ENCODE measurements at places on chromosomes 7 and 10.

DNA sequence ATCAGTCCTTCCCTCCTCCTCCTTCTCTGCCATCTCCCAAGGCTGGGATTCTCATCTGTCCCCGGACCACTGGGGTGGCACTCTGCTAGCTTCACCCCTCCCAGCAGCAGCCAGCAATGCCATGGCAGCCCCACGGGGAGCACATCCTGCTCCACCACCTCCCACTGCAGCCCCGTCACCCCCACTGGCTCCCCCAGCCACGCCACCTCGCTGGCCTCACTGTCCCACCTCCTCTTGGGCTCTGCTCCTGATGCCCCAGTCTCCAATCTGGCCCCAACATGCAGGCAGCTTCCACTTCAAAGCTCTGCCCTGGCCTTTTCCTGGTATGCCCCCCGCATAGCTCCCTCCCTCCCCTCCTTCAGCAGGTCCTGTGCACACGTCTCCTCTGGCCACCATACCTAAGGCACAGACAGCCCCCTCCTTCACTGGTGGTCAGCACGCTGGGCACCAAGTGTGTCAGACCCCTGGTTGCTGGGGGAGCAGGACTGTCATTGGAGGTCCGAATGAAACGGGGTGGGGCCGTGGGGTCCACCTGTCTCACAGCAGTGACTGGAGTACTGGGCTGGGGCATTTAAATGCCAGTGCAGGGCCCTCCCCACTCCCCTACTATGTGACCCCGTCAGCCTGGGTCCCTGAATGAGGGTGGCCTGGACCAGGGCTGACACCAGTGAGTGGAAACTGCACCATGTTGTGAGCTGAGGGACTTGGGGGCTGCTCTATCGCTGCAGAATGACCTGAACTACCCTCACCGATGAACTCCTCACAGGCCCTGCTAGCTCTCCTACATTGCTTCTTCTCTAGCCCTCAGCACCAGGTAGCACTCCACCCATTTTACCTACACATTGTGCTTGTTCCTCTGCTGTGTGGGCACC lies 38.7 kb downstream of the RASGEF1A start:
- no peak for DNase-seq

DNA sequence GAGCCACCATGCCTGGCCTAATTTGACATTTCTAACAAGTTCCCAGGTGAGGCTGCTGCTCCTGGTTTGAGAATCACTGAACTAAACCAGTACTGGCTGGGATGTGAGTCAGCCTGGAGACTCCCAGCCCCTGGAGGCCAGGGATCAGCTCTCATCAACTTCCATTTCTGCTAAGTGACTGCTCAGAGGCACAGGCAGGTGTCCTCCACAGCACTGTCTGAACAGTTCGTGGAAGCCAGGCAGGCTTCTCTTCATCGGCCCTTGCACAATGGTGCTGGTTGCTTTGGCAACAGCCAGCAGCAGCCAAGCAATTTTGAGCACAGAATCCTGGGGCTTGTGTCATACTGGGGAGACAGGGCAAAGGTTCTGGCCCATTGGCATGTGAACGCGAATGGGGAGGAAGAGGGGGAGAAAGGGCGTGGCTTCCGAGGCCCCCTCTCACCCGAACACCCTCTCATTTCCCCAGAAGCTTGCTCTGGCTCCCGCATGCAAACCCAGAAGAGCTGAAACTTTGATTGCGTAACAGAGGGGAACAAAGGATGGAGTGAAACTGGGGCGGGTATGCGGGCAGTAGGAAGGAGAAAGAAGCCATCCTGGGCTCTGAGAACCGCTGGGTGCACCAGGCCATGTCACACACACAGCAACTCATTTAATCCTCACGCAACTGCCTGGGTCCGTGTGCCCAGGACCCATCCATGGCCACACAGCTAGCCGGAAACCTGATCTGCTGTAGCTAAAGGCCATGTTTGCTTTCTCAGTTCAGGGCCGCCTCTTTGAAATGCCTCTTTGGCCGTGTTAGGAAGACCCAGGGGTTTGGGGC lies 9.0 kb upstream of the POR start:
- no peak for DNase-seq

- DNase-seq: no peak
These were observed 192.3 kb upstream of the SHH start for GRCh38 chr7:156004265-156005201.

- DNase-seq: no peak
These were observed 83.8 kb upstream of the NRP1 start for GRCh38 chr10:33418301-33418700.

DNA sequence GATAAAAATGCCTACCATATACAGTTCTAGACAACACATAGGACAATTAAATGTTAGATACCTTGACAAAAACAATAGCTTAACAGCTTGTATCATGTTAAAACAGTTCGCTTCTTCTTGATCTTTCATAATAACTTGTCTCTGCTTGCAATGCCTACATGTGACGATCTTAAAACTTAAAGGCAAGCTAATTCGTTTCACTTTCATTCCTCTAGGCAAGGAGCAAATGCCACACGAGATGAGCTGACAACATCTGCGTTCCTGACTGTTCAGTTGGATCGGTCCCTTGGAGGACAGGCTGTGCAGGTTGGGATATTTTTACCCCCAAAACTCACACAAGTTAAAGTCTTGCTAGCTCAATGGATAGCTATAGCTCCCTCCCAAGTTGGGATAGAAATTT lies 51.6 kb upstream of the ARL4A start:
- DNase-seq: no peak

- DNase-seq: no peak
These were observed 41.6 kb downstream of the BMPR1A start for GRCh38 chr10:86798025-86798424.

DNA sequence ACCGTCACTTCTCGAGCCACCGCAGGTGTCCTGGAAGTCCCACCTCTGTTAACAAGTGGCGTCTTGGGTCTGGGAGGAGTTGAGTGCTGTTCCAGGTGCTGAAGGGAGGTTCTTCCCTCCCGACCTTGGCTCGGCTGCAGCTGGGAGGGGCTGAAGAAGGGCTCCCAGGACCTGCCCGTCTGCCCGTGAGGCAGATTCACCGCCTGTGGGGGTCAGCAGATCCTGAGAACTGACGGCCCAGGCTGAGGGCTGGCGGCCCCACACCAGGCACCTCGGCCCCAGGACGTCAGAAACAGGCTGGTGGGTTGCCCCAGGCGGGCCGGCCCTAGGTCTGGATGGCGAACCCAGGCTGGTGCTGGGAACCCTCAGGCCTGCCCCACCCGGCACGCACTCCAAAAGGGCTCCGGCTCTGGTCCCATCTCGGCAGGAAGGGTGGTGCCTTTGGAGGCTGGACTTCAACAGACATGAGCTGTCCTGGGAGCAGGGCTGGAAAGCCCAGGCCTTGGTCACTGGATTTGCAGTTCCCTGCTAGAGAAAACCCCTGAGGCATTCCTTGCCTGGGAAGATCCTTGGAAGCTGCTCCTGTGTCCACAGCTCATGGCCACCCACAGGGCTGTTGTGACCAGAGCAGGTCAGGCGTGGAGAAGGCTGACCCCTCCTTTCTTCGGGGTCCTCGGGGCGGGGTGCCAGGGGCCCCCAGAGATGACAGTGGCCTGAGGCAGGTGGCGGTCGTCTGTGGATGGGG lies 42.6 kb upstream of the CFAP46 start:
- DNase-seq: no peak

DNA sequence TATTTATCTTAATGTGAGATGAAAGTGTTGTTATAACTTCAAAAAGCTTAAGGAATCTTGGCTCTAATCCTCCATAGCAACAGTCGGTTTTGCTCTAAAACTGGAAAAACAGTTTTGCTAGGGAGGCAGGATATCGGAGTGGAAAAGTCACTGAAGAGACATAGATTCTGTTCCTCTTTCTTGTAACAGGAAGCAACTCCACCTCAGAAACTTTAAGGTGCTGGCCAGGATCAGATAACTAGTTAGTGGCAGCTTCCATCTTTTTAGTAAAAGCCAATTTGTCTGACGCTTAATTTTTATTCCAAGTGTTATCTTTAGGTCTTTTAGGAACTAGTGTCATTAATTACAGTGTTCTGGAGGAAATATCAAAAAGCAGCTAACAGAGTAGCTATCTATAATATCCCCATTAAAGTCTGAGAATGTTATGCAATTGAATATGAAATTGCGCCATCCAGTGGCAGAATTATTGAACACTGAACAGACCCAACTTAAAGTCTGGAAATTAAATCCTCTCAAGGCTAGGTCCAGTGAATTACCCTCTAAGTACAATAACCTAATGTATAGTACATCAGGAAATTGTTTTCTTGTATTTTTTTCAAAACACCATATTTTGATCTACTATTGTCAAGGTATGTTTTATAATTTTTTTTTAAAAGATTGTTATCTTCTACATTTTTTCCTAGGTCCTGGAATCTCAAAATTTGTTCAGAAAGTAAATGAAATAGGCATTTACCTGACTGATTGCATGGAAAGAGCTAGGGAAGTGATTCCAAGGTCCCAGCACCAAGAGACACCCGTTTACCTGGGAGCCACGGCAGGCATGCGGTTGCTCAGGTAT lies 65.9 kb upstream of the CC2D2B start:
- no peak for DNase-seq

- no peak for DNase-seq
These were observed 65.3 kb upstream of the SLF2 start for GRCh38 chr10:100847440-100847839.

GRCh38 chr7:47474937-47475879 lies 106.7 kb downstream of the TNS3 start:
- DNase-seq: peak; percentile 70

GRCh38 chr7:111113263-111114017 lies 22.5 kb downstream of the LRRN3 start:
- no peak for DNase-seq

DNA sequence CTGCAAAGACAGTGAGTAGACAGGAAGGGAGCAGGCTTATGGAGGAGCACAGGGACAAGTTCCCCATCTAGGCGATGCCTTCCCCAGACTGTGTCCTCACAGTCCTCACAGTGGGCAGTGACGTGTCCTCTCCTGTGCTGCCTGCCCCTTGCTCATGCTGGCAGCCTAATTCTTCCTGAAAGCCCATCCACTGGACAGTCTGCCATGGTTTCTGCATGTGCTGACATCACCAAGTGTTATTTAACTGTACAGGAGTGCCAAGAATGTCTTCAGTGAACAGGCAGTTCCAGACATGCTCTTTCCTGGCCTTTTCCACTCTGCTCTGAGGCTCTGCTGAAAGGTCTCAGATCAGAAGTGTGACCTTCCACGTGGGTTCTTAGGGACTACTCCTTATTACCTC lies 54.1 kb downstream of the ZNF248 start:
- no peak for DNase-seq

- DNase-seq: no peak
These were observed 94.4 kb upstream of the SKAP2 start for GRCh38 chr7:26958834-26959233.

DNA sequence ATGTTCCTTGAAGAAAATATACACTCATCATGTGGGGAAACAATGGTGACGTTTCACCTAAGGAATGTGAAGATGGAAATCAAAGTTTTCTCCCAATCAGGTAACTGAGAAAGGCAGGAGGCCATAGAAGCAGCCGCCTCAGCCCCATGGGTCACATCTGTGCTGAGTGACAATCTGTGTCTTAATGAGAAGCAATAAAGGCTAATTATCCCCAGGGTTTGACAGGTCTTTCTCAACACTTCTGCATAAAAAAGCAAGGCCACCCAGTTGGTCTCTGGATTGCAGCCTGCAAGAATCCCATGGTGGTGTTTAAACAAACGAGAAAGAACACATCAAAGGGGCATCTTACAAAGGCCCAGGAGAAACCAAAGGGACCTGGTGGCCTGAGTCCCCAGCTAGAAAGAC lies 91.1 kb upstream of the TNS3 start:
- no peak for DNase-seq

- DNase-seq: no peak
These were observed 88.5 kb downstream of the CTNNA3 start for GRCh38 chr10:67607472-67607871.

DNA sequence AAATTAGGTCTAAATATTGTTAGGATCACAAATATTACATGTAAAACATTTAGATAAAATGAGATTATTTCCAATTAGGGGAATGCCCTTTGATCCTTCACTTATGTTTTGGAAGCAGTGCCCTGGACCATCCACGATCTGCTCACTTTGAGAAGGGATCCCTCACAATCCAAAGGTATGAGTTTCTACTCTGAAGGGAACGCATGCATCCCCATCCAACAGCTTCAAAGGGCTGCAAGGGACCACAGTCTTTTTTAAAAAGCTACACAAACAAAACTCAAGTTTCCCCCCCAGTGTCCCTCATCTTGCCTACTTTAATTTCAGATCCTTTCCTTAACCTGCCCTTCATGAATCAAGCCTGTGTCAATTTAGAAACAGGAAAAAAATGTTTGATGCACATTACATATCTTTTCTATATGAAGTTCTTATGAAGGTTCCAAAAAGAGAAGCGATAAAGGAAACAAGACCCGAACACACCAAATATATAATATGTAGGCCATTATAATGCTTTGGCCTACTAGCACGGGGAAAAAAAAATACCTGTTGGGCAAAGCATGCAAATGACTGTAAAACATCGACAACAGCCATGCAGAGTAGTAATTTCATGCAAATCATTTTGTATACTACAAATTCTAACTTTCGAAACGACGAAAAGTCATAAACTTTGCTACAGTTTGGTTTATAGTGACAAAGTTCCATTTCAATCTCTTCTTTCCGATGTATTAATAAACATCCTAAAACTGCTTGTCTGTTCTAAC lies 2.0 kb downstream of the EIF3A start:
- no peak for DNase-seq

DNA sequence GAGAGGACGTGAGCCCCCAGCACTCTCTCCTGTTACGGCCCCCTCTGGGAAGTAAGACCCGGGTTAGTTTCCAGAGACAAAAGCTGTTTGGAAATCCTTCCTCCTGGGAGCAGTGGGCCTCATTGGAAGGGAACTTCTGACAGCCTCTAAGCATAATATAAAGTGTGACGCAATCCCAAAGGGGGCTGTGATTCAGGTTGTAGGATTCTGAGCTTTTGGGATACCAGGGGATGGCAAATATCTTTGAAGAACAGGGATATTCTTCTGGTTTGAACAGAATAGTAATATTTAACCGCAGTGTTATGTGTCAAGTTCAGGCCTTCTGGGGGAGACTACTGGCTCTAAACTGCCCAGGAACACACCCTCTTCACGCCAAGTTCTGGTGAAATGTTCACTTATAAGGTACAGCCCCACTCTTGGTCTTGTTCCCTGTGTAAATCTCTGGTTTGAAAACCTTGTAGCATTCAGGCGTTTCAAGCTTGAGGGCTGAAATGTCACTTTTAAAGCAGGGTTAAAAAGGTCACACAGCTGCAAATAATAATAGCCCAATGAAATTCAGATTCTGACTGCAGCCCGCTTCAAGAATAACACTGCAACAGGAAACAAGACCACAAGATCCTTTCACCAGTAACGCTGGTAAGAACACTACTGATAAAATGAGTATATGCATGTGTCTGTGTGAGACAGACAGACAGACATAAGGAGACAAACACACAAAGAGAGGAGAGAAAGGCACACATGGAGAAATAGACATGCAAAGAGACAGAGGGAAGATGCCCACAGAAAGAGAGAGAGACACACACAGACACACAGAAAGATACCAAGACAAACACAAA lies 69.0 kb downstream of the CREB5 start:
- DNase-seq: no peak

DNA sequence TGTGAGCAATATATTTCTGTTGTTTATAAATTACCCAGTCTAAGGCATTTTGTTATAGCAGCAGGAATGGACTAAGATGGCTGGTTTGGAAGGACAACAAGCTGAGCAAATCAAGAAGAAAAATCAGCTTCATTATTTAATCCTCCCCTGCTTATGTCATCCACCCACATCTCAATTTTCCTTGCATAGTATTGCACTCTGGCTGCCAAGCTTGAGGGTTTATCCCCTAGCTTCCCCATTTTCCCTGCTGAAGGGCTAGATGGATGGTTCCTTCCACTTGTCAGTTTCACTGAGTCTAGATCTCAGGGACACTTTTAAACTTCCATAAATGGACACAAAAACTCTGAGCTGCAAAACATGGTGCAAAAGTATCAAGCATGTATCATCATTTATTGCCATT lies 75.2 kb upstream of the LAMB4 start:
- no peak for DNase-seq
